Spinal cord (tissue), 10 donors: ENCODE measurements at places on chromosomes 1 and 21. TPM values are rescaled to one million over a fixed set of nuclear protein-coding genes. Genes with fewer than 3 reads are reported as not detected.
A peak's percentile ranks its signal among the peaks of the same experiment; 100 is the strongest.

The LCE1F gene
- total RNA-seq, result not detected

The BPNT1 gene
- total RNA-seq, result 22.6 TPM

The MAP7D1 gene
- total RNA-seq, result 64.5 TPM

The PTAFR gene
- total RNA-seq, result 7.9 TPM

The OLIG2 gene
- total RNA-seq, result 42.2 TPM

The GJA8 gene
- total RNA-seq, result not detected

The SNAPIN gene
- total RNA-seq, result 58.0 TPM

- no peak overlapping the region for H3K4me3 ChIP-seq
- no peaks in the 10 kb centered on the region for H3K27me3 ChIP-seq
- no peaks in the 10 kb centered on the region for H3K36me3 ChIP-seq
These were observed 831 bp upstream of the KRTAP10-2 start for GRCh38 chr21:44552136-44552535.

DNA sequence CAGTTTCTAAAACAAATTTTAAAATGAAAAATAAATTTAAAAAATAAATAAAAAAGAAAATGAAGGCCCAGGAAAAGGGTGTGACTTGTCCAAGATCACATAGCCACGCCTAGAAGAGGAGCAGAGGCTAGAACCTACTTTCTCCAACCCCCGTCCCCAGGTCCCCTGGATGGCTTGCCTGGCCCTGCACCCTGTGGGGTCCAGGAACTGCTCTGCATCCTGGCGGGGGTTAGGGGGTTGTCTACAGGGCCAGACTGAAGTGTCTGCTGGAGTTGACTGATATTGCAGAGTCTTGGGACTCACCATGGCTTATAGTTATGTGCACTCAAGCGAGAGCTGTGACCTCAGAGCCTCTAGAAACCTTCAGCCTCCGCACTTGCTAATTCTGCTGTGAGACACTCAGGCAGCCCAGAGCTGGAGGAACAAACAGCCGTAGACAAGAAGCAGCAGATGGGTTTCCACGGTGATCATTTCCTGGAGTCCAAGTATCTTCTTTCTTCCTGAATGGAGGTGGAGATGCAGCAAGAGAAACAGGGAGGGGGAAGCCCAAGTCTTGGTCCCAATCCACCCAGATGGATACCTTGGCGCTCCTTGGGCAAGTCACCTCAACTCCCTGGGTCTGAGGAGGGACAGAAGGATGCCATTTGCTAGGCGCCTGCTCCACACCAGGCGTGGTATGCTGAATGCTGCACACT is 5.2 kb upstream of the EXTL1 start:
- no peaks in the 10 kb centered on the region for H3K27me3 ChIP-seq

DNA sequence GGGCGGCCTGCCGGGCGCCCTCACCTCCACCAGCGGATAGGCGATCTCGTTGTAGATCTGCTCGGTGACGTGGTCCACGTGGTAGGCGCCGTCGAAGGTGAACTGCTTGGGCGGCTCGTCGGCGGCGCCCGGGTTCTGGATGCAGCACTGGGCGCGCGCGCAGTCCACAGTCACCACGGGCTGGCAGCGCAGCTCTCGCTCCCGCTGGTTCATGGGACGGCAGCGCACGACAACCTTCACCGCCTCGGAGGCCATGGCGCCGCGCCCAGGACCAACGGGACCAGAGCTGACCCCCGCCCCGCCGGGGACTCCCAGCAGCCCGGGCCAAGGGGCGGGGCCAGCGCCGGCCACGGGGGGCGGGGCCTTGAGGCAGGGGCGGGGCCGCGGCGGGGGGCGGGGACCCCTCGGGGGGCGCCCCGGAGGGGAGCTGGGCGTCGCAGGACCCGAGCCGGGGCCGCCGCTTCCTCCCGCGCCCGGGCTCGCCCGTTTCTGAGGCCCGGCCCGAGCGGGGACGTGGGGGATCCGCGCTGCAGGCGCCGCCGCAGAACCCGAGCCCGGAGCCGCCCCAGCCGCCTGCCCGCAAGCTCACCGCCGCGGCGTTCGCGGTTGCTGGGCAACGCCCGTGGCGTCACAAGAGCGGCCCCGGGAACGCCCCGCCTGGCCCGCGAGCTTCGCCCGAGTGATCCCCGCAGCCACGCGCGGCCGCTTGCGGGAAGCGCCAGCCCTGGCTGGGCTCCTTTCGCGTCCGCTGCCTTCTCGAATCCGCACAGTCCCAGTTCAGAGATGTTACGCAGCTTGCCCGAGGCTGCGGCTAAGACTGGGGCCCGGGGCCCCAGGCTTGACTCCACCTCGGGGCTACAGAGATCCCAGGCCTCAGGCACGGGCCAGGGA is at the start of gene KIF17:
Gene KIF17 (minus strand): TSS at position 556 of the 891 bp plus-strand sequence. CDS start 301 bp downstream, at position 255.
- peaks cover 16% of the 10 kb centered on the region for H3K36me3 ChIP-seq
- H3K27ac ChIP-seq, result no peak within 1 kb of the TSS
- peak; percentile 61 for DNase-seq
- H3K4me3 ChIP-seq, result peak within 1 kb of the TSS; percentile 31
- peaks cover 6% of the 10 kb centered on the region for H3K27me3 ChIP-seq

DNA sequence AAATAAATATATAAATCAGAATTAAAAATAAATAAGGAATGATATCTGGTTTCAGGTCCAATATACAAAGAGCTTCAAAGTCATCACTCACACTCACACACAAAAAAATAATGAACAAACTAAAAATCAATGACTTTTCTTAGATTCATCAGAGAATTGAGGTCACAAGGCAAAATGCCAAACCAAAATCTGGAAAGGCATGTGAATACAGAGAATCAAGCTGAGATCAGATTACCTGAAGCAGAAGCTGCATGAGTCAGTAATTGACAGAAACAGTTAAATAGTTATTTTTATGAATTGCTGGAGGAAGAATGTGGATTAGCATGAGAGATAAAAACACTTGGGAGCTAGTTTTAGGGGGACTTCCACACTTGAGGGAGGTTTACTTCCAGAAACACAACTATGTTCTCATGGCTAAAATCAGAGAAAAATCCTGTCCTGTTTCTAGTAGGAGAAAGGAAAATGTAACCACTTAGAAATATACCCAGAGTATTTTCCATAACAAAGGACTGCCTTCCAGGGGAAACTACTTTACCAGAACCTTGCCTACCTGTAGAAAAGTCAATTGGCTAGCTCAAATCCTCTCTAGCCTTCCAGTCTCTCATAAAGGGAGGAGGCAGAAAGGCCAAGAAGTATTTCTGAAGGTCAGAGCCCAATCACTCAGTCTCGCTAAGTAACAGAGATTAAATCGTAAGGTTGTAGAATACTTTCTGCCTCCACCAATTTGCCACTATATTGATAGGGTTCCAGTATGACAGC is 536.6 kb upstream of the NR5A2 start:
- H3K27ac ChIP-seq, result no peak overlapping the region
- H3K27me3 ChIP-seq, result no peaks in the 10 kb centered on the region
- no peaks in the 10 kb centered on the region for H3K36me3 ChIP-seq
- no peak overlapping the region for H3K4me3 ChIP-seq
- no peaks in the 10 kb centered on the region for H3K4me1 ChIP-seq
- no peak for DNase-seq

DNA sequence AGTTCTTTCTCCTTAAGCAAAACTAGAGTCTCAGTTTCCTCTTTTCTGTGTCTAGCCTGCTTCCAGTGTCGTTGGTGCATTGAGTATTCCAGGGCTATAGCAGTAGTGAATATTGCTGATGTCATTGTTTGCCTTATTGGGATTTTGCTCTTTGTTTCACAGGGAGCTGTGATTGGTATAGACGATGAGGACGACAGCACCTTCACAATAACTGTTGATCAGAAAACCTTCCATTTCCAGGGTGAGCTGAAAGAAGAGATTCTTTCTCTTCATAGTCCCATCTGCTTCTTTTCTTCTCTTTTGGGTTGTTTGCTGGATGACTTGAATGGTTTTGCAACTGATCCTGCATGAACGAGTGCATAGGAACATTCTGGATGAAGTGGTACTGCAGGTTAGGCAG is 52.4 kb downstream of the OSBPL9 start:
- H3K4me3 ChIP-seq, result peak overlapping the region; percentile 22
- no peaks in the 10 kb centered on the region for H3K27me3 ChIP-seq
- H3K27ac ChIP-seq, result no peak overlapping the region
- peak; percentile 84 for DNase-seq

GRCh38 chr1:235113183-235113917 is 15.3 kb downstream of the TOMM20 start:
- H3K27me3 ChIP-seq, result no peaks in the 10 kb centered on the region
- H3K4me3 ChIP-seq, result no peak overlapping the region
- H3K4me1 ChIP-seq, result no peaks in the 10 kb centered on the region
- H3K27ac ChIP-seq, result no peak overlapping the region
- DNase-seq, result no peak
- peaks cover 42% of the 10 kb centered on the region for H3K36me3 ChIP-seq

DNA sequence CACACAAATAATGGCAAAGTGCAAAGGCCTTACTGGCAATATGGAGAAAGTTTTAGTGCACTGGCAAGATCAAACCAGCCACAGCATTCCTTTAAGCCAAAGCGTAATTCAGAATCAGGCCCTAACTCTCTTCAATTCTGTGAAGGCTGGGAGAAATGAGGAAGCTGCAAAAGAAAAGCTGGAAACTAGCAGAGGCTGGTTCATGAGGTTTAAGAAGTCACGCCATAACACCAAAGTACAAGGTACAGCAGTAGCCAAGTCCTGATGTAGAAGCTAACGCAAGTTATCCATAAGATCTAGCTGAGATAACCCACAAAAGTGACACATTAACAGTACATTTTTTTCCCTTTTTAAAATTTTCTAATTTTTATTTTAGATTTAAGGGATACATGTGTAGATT is 57.1 kb downstream of the SLC27A3 start:
- no peaks in the 10 kb centered on the region for H3K4me1 ChIP-seq
- H3K4me3 ChIP-seq, result no peak overlapping the region
- no peaks in the 10 kb centered on the region for H3K27me3 ChIP-seq
- peaks cover 4% of the 10 kb centered on the region for H3K36me3 ChIP-seq
- no peak overlapping the region for H3K27ac ChIP-seq

DNA sequence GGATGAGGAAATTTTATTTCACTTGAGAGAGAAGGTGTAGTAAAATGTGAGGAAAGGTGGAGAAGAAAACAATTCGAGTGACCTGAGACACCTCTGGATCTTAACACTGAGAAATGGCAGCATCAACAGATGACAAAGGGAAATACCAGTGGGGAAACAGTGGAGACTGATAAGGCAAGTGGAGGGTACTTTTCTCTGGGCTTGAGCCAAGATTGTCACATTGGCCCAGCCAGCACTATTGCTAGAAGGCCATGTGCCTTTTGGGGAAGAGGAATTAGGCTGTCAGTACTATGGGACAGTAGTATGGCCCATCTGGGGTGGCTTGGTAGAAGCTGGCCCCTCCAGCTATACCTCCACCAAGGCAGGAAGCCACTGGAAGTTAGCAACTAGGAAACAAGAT is 8.4 kb downstream of the SYPL2 start:
- no peak overlapping the region for H3K27ac ChIP-seq
- no peak for DNase-seq
- no peak overlapping the region for H3K4me3 ChIP-seq
- H3K27me3 ChIP-seq, result peaks cover 42% of the 10 kb centered on the region

DNA sequence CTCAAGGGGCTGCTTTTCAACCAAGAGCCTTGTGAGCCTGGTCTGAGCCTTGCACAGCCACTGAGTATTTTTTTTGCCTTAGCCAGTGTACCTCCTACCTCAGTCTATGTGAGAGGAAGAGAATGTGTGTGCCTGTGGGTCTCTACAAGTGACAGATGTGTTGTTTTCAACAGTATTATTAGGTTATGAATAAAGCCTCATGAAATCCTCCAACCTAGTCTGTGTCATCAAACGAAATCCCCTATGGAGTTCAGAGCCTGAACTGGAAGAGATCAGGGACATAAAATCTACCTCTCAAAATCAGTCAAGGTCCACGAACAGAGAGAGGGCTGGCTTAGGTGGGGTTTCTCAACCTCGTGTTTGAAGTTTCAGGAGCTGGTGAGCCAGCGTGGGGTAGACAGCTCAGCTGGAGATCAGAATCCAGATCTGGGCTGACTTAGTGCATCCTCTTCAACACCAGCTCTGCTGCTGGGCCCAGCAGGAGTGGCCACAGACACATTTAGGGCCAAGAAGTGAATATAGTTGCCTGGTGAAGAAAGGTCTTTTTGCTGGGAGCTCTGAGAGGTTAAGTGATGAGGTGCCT is 8.2 kb downstream of the XKR8 start:
- H3K27ac ChIP-seq, result no peak overlapping the region
- peaks cover 47% of the 10 kb centered on the region for H3K36me3 ChIP-seq
- H3K27me3 ChIP-seq, result no peaks in the 10 kb centered on the region
- H3K4me3 ChIP-seq, result no peak overlapping the region

DNA sequence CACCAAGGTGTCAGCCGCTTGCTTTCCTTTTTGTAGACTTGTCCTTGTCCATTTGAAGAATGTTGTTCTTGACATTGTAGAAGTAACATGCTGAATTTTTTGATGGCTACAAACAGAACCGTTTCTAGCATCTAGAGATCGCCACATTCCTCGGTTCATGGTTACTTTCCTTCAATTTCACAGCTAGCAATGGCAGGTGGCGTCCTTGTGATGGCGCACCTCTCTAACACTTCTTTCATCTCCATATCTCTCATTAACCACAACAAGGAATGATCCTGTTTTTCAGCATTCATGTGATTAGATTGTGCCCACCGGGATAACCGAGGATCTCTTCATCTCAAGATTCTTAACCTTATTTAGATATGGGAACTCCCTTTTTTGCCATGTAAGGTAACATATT is 2129.8 kb downstream of the NCAM2 start:
- H3K27ac ChIP-seq, result no peak overlapping the region
- DNase-seq, result no peak
- no peaks in the 10 kb centered on the region for H3K27me3 ChIP-seq
- no peaks in the 10 kb centered on the region for H3K36me3 ChIP-seq
- H3K4me1 ChIP-seq, result no peaks in the 10 kb centered on the region
